Stimulated activated CD8-positive, alpha-beta memory T cell treated with anti-CD3 and anti-CD28 coated beads, Interleukin-4, amount 100 ng/mL, for 4 hours (primary cell): ENCODE measurements at places on chromosomes 7 and 10.
A peak's percentile ranks its signal among the peaks of the same experiment; 100 is the strongest.

- no peak for DNase-seq
Measured at GRCh38 chr7:30471205-30471604, 7.4 kb downstream of the NOD1 start.

DNA sequence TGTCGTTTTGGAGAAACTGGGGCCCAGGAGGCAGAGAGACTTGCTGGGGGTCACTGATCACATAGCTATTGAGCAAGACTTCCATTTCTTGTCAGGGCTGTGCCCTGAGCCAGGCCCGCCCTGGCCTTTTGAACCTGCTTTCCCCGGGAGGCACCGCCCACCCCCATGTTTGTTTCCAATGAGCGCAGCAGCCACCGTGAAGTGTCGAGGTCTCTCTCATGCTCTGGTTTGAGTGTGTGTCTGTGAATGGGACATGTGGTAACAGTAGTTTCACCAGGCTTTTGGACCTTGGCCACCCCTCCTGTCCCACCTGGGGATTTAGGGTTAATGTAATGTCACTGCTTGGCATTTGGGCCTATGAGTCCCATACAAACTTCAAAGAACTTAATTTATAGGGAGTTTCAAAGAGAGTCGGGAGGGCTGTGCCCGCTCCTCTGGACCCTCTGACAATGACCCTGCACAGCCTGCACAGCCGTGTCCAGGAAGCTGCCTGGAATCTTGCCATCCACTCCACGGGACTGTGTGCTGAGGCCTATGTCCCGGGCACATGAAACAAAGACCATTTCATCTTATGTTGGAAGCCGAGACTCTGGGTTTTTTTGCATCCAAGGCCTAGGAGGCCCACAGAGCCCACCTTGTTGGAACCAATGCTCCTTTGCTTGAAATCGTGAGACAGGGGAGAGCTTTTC lies 6.3 kb downstream of the PRF1 start:
- no peak for DNase-seq

DNA sequence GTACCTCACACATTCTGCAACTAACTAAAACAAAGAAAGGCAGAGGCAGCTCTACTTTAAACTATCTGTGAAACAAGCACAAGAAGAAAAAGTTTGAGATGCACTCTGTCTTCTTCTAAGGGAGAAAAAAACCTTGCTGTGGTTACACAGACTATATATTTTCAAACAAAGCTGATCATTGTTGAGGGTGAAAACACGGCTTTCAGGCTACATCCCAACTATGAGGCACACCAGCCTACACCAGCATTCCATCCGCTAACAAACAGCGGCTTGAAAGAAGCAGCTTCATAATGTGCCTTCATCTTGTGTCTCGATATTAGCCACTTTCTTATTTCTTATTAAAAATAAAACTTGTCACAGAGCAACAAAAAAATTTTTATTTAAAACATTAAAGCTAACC lies 79.1 kb downstream of the USP6NL start:
- no peak for DNase-seq

DNA sequence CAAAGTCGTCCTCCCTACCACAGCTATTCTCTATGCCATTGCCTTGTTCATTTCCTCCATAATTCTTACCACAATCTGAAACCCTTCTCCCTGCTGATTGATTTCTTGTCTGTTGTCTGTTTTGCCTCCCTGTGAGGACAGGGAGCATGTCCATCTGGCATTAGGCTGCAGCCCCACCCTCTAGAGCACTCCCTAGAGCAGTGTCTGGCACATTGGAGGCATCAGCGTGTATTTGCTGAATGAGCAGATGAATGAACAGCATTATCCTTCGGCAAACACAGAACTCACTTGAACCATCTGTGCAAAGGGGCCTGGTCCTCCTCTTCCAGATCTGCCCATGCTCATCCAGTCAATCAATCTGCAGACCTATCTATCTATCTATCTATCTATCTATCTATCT lies 5.1 kb upstream of the DMBT1 start:
- no peak for DNase-seq

DNA sequence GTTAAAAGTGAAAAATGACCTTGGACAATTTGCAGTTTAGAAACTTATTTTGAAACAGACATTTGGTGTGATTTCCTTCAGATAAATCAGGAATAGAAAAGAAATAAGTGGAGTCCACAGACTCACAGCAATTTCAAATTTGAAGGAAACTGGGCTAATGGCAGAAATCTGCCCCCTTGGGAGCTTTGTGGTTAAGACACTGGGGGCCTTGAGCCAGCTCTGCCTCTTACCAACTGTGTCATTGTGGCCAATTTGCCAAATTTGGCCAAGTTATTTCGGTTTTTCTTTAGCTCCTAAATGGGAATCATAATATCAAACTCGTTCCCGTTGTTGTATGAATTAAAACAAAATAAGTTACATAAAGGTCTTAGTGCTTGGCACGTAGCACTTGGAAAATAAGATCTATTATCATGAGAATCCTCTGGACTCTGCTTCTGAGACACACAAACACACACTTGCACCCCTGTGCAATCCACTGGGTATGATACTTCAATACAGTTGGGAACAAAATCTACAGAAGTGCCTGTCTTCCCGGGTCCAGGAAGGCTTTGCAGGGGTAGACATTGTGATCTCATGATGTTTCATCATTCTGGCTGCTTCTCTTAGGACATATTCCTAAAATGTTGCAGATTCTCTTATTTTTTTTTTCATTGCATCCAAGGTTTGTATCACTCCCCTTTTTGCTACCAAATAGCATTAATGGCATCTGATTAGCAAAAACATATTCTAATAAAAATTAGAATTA lies 4.9 kb downstream of the ARMC3 start:
- DNase-seq: no peak

DNA sequence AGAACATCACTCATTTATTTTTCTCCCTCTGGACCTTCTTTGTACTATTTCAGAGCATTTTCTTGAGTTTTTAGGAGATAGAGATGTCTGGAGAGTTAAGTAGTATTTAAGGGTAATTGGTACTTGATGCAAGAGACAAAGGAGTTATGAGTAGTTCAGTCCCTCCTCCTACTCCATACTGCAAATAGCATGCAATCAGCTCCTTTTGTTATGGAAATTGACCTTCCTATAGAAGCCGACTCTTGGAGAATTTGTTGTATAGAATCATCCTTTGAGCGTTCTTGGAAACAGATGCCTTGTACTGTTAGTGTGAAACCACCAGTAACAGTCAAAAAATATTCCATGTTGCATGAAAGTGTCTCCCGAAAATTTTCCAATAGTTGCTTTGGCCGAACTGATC lies 428.2 kb upstream of the GALNT17 start:
- no peak for DNase-seq

DNA sequence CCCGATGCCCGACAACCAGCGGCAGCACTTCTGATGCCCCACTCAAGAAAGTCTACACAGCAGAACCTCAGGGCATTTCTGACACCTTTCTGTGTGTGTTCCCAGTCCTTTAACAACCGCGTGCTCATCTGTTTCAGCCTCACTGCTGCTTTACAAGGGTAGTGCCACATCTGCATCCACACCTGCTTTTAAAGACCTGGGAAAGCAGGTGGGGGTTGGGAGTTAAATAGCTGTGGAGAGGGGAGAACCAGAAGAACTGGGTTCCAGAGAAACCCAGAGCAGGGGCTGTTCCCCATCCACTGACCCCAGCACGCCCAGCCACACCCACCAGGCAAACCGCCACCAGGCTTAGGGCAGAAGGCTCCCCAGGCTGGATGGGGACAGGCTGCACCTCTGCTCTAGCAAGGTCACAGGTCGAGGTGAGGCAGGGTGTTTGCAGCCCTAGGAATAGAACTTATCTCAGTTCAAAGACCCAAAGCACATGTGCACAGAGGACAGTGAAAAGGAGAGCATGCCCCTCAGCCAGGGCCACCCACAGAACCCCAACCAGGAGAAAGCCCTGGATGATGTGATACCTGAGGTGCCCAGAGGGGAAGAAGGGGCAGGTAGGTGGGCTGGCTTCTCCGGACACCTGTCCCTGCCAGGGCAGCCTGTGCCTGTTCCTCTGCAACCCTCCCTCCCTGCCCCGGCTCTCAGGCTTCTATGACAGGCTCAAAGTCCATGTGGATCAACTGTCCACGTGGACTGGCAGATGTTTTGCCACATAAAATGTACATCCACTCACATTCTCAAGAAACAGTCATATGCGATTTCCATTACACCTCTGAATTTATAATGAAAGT lies 51.3 kb downstream of the COBL start:
- no peak for DNase-seq

DNA sequence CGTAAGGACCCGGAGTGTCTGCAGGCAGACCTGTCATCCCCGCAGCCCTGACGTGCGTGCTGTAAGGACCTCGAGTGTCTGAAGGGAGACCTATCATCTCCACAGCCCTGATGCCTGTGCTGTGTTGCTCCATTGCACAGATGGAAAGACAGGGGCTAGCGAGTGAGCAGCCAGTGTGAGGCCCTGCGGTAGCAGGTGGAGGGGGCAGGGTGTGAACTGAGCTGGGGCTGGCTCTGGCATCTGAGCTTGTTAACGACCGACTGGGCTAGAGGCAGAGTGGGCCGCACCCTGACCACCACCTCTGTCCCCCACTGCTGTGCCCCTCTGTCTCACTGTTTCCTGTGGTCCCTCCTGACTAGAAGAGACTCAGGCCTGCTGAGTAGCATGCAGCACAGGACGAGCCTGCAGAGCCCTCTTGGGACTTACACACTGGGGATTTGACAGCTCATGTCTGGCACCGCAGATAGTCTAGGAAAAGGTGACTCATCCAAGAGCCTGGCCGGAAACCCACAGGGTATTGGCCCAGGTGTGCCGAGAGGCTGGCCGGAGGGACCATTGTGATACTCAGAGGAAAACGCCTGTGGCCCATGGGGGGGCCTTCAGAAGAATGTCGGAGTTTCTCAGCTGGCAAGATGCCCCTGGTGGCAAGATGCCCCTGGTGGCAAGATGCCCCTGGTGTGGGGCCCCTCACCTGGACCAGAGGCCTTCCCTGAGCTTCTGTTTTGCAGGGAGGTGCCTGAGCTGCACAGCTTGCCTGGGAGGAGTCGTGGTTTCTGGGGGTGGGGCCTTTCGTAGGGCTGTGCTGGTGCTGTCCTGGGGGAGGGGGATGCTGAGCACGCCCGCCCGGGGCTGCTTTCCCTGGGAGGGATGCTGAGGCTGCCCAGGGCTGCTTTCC lies 34.3 kb downstream of the INPP5A start:
- DNase-seq: peak; percentile 42

DNA sequence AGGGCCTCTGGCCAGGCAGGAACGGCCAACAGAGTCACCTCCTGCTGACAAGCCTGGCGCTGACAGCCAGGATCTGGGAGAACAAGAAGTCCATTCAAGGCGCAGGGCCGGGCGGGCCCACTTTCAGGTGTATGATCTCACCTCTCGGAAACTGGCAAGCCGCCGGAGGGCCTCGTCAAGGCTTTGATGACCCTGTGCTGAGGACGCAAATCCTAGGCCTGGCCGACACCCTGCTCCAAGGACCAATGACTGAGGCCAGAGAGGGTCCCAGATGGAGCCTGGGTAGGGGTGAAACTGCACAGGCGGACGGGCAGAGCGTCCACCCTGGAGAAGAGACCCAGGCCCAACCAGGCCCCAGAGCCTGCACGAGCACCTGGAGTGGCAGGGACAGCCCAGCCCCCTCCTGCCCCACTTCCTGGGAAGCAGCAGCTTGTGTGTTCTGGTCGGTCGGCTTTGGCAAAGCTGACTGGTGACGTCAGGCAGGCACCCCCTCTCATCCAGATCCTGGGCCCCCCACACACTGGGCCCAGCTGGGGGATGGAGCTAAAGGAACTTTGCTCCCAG lies 30.6 kb downstream of the MYL10 start:
- DNase-seq: no peak

GRCh38 chr7:84196084-84196503 lies 1.5 kb upstream of the SEMA3A start:
- no peak for DNase-seq

DNA sequence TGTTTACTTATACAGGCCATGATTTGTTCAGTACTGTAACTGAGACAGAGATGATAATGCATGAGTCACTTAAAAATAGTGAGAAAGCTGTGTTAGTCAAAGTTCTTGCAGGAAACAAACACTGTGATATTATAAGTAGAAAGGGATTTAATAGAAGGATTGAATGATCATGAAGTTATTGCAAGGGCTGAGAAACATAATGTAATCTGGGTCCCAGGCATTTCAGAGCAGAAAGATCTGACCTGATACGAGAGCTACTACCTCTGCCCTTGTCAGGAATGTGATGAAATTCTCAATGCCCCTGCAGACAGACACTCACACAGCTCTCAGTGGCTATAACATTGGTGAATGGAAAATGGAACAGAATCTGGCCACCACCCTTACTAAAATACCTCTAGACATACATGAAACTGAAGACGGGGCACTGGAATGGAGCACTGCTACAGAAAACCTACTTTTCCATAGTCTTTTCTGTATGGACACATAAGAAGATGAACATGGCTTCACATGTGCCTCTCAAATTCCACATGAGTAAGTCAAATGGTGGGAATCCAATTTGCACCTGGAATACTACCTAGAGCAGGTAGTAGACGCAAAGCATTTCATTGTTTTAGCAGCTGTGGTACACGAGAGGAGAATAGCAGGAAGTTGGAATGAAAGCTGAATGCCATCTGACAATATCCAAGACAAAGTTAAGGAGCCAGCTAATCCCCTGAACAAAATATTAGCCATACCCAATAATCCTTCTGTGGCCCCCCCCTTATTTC lies 19.1 kb upstream of the VWDE start:
- no peak for DNase-seq
